NCI-H2171 treated with DMSO at 0.1 percent for 48 hours (cell line): ENCODE measurements at places on chromosomes 7 and 10.

GRCh38 chr10:11192304-11193000, 174.8 kb downstream of the CELF2 start:
- no peak for DNase-seq

DNA sequence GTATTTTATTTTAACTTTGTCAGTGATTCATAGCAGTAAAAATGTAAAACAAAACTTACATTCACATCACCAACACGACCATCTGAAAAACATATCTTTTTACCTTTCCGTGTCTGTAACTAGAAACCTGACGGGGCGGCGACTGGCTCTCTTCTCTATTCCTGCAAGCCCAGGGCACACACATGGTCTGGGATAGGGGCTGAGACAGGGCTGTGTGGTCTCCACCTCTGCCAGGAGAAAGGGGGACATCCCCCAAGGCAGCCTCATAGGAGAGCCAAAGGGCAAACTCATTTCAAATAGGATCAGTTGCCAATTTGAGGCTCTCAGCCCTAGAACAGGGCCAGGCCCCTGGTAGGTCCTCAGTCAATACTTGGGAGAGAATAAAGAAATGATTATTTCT, 359.4 kb downstream of the TCERG1L start:
- no peak for DNase-seq

- DNase-seq: no peak
These were observed 436 bp downstream of the GNB2 start for GRCh38 chr7:100673942-100674410.

- peak; percentile 22 for DNase-seq
These were observed 141.4 kb downstream of the BUB3 start for GRCh38 chr10:123295644-123296043.

- no peak for DNase-seq
These were observed 820 bp upstream of the OTUD1 start for GRCh38 chr10:23437963-23438546.

DNA sequence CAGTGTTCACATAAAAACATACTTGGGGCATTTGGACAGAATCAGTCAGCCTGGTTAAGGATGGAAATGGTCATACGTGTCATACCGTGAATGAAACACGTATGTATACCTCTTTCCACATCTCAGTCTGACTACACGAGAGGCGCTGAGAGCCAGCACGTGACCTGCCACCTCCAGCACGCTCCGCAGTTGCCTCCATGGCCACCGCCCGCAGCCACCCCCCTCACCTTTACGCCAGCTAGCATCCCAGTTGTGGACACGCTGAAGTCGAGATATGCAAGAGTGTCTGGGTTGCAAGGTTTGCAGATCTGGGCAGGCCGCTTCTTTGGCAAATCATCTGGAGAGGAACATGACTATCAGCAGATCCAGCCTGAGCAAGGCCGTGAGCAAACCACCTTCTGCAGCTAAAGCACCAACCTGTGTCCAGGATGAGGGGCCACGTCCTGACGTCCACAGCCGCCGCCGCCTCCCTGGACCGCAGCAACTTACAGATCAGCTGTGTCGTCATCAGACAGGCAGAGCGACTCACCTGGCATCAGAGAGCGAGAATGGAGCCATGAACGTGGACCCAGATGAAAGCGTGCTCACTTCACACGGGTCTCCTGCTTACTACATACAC, 209.4 kb downstream of the ZMYND11 start:
- DNase-seq: no peak

DNA sequence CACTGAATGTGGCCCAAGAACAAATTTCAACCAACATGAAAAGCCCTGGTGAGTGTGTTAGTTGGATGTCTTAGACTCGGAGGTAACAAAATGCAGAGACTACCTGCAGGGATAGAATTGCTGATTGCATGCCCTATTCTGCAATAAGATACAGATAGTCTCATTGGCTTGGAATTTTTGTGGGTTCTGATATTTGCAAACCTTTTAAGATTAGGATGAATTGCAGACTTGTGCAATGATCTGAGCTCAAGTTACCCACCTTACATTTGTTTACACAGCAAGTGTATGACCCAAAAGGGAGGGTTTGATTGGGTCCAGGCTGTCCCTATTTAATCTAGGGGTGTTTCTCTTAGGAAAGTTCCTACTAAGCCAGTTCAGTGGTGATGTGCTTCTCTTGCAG, 45.4 kb downstream of the GPR37 start:
- DNase-seq: no peak

GRCh38 chr7:15446722-15447121, 115.1 kb downstream of the AGMO start:
- no peak for DNase-seq

- peak; percentile 15 for DNase-seq
These were observed 23.6 kb upstream of the GATAD1 start for GRCh38 chr7:92423710-92424131.

DNA sequence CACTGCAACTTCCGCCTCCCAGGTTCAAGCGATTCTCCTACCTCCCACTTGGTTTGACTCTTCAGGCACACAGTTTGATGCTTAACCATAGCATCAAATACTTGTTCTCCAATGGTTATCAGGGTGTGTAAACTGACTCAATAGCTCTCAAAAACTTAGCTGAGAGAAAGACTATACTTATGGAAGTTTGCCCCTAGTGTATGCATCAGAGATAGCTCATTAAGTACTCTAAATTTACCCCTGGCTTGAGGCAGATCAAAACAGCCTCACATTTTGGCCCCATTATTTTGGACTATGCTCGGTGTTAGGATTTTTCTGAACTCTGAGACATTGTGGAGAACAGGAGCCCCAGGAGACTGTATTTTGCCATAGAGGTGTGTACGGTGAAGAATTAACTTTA, 40.8 kb upstream of the SLC35B4 start:
- no peak for DNase-seq

GRCh38 chr7:17234030-17234397, 64.4 kb upstream of the AHR start:
- DNase-seq: no peak

- DNase-seq: peak; percentile 39
These were observed 521.7 kb downstream of the ADRA2A start for GRCh38 chr10:111598433-111599059.

DNA sequence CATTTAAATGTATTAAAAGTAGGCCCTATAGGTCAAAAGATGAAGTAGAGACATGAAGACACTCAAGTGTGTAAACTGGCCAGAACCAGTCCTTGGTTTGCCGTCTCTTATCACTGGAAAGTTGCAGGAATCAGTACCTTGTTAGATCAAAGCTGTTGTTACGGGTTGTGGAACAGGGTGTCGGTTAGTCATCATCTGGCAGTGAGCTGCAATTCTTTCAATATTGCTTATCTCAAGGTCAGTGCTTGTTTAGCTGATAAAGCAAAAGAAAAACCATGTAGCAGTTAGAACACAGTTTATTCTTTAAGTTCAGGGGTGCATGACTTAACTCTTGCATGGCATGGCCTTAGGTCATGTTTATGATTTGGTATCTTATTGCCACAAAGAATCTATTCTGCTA, 10.0 kb upstream of the SLC13A1 start:
- DNase-seq: no peak

DNA sequence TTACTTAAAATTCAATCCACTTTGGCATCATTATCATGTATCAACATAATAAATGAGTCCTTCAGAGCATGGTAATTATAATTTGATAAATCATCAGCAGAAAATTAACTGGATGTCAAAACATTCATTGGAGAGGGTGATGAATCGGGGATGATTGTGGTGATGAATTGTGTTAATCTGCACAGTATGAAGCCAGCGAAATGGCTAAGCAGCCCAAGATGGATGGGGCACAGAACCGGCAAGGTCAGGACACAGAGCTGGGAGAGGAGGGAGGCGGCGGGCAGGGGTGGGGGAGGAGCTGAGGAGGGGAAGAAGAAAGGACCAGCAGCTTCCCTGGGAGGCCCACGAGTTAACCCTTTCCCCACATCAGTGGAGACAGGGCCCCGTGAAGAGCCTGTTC, 536.1 kb downstream of the LRMDA start:
- no peak for DNase-seq

GRCh38 chr10:106571192-106571946, 593.1 kb downstream of the SORCS1 start:
- DNase-seq: no peak
